Fibroblast of mammary gland (primary cell): ENCODE measurements at places on chromosomes 5 and 9.

DNA sequence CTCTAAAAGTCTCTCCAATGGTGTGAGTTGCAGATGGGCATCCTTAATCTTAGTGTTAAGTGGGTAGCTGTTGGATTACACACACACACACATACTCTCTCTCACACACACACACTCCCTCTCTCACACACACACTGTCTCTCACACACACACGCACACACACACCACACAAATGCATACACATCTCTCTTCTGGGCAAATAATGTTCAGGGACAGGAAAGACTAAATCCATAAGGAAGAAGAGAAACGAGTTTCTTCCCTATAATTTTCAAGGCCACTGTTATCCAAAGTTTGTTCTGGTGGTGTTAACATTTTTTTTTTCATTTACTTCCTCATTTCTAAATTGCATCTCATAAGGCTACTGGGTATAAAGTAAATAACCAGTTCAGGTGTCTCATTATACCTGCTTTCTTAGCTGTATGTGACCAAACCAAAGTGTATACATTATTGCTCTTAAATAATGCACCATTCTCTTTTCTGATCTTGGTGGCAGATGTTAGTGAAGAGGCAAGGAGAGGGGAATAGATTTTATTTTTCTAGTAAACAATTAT, 22.5 kb upstream of the CCNH start:
- no peak for DNase-seq

GRCh38 chr5:178210686-178211085, 6.4 kb downstream of the HNRNPAB start:
- no peak for DNase-seq

GRCh38 chr5:1486271-1486670, 37.5 kb downstream of the LPCAT1 start:
- DNase-seq: no peak

DNA sequence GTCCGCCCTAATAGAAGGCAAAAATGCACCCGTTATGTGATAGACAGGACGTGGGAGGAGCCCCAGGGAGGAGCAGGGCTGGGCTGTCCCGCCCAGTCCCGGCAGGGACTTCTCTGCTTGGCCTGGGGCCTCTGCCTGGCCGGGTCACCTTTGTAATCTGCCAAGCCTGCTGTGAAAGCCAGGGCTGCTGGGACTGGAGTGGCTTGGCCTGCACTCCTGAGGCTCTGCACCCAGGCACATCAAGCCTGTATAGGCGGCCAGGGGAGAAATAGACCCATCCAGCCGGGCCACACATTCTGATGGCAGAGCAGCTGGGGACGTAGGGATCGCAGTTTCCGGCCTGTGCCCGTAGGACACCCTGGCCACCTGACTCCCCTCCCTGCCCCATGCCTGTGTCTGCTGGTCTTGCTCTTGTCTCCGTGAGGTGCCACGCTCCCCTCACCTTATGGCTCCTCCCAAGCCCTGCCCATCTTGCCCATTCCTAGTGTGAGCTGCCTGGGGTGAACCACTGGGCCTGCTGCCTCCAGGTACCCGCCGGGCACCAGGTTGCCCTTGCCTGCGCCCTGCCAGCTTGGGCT, 28.1 kb downstream of the DYNC2I2 start:
- no peak for DNase-seq

GRCh38 chr9:16661816-16662215, 208.7 kb downstream of the BNC2 start:
- DNase-seq: no peak

- DNase-seq: no peak
Observed at GRCh38 chr9:133884907-133885744, 107.0 kb downstream of the VAV2 start.

- DNase-seq: no peak
Observed at GRCh38 chr5:83125560-83125959, 48.2 kb downstream of the XRCC4 start.

DNA sequence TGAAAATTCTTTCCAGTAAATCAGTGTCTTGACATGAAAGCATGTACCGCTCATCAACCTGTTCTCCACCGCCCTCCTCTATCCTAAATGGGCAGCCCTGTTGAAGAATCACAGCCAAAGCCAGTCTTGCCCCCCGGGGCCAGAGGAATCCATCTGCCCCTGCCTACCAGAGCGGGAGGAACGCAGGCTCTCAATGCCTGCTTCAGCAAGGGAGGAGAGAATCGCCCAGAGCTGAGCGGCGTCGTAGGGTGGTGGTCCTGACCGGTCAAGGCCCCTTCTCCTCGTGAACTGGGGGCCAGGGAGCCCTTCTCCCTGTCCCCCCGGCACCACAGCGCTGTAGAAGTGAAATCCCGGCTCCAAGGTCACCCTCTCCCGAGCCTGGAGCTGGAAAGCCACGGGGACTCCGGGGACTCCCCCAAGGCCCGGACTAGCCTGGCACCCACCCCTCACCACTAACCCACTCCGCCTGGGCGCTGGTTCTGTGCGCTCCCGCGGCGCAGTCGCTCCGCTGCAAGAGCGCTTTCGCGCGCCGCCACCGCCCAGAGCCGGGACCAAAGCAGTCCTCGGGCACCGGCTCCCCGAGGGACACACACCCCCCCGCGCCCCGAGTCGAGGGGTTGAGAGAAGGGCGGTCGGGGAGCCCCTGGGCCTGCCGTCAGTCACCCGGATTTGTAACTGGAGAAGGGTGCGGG, 718 bp upstream of the TMEM215 start:
- DNase-seq: no peak

- peak; percentile 10 for DNase-seq
Observed at GRCh38 chr5:81202655-81203054, 30.5 kb upstream of the CKMT2 start.

GRCh38 chr5:132497488-132497997, 7.0 kb upstream of the IRF1 start:
- DNase-seq: peak; percentile 90

- no peak for DNase-seq
Observed at GRCh38 chr5:16854351-16854750, 81.7 kb downstream of the MYO10 start.

GRCh38 chr9:90871327-90871935, 69.8 kb downstream of the SYK start:
- peak; percentile 2 for DNase-seq

DNA sequence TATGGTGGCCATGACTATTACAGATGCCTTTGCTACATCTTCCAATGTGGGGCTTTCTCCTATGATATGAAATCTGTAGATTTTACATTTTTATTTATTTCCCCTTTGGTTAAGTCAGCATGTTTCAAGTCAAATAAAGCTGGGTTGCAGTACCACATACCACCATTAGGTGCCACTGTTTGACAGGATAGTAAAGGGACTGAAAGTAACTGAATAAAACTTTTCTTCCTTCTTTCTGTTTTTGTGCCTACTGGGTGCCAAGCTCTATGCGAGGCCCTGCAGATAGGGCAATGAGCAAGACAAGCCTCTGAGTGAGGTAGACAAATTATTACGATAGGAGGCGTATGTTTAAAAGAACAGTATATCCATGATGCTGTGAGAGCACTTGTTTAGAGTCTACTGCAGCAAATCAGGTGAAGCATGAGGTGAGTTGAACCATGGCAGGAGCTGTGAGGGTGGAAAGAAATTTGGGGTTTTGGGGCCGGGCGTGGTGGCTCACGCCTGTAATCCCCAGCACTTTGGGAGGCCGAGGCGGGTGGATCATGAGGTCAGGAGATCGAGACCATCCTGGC, 64.8 kb downstream of the GDNF start:
- peak; percentile 67 for DNase-seq

DNA sequence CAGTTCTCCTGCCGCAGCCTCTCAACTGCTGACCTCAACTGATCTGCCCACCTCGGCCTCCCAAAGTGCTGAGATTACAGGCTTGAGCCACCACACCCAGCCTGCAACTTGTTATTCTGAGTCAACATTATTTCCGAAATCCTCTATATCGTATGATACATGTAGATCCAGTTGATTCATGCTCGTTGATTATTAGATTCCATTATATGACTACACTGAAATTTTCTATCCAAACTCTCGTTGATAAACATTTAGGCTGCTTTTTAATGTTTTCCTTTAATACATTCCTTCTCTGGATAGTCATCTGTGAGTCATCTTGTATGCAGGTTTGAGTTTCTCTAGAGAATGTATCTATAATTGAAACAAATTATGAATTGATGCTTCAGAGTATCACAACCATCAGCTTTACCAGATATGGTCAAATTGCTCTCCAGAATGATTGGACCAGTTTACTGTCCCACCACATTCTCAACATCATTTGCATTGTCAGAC, 4.1 kb downstream of the CDK7 start:
- peak; percentile 95 for DNase-seq

DNA sequence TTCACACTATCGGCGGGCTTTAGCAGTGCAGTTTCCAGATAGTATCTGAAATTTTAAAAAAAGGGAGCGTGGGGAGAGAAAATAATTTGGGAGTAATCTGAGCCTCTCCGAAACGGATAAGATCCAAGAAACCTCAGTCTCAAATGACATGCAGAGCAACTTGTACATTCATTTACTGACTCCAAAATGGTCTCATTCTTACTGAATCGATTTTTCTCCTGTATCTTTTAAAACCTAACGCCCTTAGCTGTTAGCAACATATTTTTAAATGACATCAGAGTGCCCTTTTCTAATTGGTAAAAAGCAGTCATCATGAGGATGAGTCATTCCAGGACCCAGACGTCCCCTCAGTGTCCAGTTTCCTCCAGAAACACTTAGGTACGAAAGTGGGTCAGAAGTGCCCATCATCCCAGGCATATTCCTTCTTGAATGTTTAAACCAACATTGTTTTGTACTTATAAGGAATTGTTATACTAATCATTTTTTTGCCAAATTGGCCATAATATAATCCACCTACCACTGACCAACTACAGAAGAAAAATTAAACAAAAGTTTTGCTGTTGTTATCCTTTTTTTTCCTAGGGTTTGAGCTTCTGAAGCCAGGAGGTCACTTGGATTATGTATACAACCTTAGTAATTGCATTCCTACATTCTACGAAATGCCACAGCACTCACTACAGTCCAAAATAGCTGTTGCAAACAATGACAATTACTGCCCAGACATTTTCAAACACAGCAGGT, 354.4 kb downstream of the ADAMTS6 start:
- DNase-seq: peak; percentile 77

GRCh38 chr9:129497005-129497812, 123.7 kb downstream of the C9orf50 start:
- DNase-seq: no peak

DNA sequence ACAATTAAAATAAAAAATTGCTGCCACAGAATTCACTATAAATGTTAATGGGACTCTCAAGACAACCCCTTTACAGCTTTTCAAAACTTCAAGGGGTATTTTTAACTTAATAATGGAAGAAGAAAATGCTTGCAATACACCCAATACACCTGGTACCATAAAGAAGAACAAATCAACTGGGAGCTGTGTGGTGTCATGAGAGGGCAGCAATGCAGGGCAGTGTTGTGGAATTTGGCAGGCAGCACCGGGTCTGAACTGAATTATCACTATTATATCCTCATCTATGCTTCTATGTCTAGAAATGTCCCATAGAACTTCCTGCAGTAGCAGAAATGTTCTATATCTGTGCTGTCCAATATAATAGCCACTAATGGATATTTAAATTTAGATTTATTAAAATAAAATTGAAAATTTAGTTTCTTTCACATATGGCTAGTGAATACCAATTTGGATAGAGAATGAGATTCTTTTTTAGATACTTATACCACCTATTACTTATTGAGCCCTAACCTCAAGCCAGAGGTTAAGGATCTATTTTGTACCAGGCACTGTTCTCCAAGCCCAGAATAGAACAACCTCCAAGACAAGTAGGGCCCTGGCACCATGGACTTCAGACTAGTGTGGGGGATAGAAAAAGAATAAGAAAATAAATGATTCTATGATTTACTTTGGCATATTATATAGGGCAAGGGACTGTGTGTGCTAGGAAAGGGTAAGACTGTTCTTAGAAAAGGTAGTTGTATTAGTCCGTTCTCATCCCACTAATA, 265.3 kb downstream of the PDE4D start:
- no peak for DNase-seq

- peak; percentile 99 for DNase-seq
Observed at GRCh38 chr5:132387640-132388117, 18.2 kb downstream of the SLC22A5 start.

DNA sequence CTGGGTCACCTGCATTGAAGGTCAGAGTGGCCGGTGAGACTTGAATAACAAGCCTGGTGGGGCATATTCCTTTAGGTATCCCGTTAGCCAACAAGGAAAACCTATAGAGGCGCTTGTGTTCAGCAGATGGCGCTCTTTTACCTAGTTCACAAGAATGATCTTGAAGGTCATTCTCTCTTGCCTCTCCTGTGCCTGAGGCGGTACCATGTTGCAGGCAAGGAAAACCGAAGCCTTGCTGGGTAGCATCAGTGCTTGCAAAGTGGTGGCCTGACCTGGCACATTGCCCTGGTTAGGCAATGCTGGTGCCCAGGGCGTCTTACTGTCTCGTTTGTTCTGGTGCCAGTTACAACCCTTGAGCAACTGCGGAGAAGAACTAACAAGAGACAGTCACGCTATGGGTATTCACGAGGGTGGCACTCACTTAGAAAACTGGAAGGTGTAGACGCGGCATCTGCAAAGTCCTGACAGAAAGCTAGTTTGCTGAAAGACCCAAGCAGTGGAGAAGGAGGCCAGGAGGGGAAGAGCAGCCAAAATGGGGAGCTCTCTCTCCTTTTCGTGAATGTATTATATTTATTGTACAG, 56.7 kb downstream of the AOPEP start:
- DNase-seq: peak; percentile 85

DNA sequence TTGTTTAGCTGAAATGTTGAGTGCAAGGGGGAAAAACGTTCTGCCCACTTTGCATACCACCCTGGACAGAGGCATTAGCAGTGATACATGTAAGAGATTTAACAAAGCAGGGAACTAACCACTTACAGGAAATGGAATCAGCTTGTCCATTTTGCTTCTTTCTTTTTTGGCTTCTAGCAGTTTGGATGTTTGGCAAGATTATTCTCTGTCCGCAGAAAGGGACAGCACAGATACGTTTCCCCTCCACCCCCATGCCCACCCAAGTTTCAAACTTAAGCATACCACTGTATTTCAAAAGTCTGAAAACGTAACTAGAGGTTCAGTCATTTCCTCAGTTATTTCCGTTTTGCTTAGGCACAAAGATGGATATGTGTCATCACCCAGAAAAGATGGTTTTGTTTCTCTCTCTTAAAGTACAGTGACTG, 118.4 kb downstream of the GDNF start:
- peak; percentile 61 for DNase-seq

DNA sequence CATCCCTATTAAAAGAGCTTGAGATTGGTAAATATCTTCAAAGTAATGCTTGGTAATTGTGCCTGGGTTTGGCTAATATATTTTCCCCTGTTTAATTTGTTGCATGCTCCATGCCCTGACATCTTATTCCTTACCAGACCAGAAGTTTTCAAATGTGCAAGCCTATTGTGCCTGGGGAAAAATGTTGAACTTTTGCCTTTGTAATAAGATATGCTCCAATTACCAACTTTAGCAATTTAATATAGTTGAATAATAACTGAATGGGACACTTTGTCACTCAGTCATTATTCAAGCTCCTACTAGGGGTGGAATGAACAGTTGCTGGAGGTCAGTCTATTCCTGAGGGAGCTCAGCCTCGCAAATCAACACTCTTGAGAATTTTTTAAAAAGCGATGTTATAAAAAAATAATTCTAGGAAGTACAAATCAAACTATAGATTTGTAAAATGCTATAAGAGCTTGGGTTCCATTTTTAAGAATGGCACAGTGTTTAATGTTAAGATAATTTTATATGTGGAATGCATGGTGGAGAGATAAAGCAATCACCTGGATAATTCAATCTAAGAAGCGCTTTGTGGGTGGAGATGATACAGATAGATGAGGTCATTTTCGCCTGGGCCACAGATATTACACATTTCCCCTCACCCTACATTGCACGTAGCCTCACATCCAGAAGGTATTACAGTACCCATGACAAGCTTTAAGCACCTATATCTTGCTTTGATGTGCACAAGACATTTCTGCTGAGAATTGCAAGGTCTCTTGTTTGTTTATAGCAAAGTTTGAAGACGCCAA, 231.8 kb downstream of the PIK3R1 start:
- DNase-seq: no peak
